NCI-H510A (cell line): ENCODE measurements at places on chromosomes 7 and 10.

DNA sequence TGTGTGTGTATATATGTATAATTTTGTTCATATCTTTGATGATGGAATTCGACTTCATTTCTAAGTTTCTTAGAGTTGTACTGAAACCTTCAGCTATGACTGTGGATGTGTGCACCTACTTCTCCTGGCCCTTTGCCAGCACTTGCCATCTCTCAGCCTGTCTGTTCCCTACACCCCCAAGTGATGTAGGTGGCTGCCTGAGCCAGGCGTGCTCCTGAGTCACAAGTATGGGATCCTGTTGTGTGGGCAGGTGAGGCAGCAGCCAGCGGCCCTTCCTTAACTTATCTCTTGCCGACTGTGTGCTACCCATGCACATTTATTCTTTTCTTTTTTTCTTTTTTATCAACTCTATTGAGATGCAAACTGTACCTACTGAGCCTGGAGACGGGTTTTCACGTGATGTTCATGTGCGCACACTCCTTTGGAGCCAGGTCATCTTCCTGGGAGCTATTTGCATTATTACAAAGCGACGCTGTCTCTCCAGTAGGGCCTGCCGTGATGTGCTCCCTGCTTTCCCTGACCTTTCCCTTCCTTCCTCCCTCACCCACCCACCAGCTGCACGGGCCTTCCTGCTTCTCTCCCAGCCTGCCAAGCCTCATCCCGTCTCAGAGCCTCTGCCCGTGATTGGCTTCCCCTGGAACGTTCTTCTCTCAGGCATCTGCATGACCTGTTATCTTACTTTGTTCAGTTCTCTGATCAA, 31.3 kb upstream of the GALNT11 start:
- no peak for DNase-seq

DNA sequence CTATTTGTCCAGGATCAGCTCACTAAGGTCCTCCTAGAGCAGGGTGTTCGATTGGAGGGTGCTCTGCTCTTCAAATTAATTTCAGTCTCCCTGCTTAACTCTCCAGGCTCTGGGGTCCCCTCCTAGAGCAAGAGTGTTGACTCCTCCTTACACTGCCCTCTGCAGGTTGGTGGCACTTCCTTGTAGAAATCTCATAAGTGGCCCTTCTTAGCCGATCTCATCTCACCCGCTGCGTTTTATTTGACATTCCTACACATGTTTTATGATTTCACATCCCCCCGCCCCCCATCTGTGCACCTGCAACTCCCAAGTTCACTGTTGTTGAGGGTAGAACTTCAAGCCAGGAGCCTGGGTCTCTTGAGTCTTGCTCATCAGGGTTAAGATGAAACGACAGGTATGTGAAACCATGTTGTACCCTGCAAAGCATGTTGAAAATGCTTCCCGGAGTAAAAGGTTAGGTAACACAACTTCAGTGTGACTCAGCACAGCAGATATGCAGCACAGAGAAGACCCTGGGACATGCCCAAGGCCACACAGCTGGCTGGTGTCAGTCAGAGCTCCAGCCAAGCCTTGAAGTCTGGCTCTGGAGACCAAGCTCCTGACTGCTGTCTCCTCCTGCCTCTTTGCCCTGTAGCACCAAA, 171.2 kb downstream of the PRKAG2 start:
- no peak for DNase-seq

DNA sequence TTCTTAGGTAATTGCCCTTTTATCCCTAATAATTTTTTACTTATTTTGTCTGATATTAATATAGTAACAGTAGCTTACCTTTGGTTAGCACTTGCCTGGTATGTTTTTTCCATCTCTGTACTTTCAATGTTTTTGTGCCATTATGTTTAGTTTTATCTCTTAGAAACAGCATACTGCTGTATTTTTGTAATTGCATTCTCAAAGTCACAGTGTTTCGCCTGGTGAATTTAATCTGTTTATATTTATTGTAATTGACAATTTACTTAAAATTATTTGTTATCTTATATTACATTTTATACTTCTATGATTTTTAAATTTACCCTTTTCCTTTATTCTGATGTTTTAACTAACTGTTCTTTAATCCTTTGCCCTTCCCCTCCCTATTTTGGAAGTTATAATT, 166.4 kb downstream of the RELN start:
- DNase-seq = no peak

- DNase-seq = no peak
Measured at GRCh38 chr10:133455611-133456031, 1.9 kb downstream of the SCART1 start.

- no peak for DNase-seq
Measured at GRCh38 chr7:133071506-133071905, 10.4 kb downstream of the CHCHD3 start.

DNA sequence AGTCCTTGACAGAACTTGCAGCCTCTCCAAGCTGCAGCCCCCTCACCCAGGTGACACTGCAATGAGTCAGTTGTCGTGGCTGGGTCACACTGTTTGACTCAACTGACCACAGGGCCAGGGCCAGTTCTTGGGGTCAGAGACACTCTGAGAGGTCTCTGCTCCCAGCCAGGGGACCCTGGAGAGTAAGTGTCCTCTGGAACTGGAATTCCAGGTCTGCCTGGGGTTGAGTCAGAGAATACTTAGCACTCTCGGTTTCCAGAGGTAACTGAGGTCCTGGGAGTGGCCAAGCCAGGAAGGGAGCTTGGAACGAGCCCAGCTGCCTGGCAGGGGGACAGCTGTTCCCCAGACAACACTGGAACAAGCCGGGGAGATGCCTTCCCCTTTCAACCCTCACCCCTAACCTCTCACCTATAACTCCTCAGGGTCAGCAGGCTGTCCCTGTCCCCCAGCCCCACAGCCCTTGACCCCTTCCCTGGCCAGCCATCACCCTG, 2.2 kb upstream of the MYL10 start:
- DNase-seq = no peak

GRCh38 chr10:78802866-78803265, 265.9 kb upstream of the ZMIZ1 start:
- no peak for DNase-seq

DNA sequence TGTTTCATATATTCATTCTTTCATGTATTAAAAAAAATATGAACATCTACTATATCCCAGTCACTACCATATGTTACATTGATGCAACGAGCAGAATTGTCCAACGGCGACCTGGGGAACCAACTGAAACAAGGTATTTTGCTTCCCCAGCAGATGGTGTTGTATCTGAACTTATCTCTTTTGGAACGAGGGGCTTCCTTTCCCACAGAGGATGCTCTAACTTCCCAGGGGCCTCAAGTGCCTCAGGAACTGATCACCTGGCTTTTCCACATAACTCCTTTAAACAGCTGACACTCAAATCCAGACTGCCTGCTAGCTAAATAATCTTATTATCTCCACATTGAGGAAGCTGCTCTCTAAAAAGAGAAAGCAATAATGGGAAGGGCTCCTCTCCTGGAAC, 259.3 kb downstream of the HTR7 start:
- no peak for DNase-seq

DNA sequence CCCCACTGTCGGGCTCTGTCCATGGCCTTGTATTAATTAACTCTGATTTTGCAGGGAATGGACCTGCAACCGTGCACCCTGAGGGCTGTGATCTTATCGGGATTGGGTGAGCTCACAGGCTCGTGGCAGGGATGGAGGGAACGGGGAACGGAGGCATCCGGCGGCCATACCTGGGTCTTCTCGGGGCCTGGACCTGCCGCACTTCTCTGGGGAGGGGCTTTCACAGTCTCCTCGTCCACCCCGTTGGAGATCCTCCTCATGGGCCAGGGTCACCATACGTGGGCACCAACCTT, 57.5 kb upstream of the SHH start:
- no peak for DNase-seq

GRCh38 chr10:98264378-98265065, 3.5 kb downstream of the LOXL4 start:
- DNase-seq = no peak

DNA sequence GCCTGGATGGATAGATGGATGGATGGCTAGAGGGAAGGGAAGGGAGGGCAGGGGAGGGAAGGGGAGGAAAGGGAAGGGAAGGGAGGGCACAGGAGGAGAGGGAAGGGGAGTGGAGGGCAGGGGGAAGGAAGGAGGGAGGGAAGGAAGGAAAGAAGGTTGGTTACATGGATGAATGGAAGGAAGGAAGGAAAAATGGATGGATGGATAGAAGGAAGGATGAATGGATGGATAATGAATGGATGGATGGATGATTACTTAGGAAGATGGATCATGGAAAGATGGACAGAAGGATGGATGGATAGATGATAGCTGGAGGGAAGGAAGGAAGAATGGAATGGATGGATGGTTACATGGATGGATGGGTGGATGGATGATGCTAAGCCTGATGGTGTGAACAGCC, 451.7 kb upstream of the FOXK1 start:
- no peak for DNase-seq

- no peak for DNase-seq
Measured at GRCh38 chr7:2607122-2607922, 24.5 kb upstream of the TTYH3 start.

- DNase-seq = no peak
Measured at GRCh38 chr7:132636581-132636980, 60.3 kb upstream of the PLXNA4 start.

DNA sequence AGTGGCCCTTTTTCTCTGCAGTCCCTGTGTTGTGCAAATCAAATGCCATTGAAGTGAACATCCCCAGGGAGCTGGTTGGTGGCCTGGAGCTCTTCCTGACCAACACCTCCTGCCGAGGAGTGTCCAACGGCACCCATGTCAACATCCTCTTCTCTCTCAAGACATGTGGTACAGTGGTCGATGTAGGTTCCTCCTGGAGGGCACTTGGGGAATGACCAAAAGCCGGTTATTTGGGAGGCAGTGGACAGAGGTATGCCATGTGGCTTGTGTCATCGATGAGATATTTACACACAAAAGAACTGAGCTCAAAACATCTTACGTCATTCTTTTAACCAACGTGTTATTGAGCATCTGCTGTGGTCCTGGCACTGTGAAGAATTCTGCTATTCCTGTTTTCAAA, 19.7 kb downstream of the OIT3 start:
- no peak for DNase-seq
